ENCODE measurements at places on chromosomes 12 and 14.

DNA sequence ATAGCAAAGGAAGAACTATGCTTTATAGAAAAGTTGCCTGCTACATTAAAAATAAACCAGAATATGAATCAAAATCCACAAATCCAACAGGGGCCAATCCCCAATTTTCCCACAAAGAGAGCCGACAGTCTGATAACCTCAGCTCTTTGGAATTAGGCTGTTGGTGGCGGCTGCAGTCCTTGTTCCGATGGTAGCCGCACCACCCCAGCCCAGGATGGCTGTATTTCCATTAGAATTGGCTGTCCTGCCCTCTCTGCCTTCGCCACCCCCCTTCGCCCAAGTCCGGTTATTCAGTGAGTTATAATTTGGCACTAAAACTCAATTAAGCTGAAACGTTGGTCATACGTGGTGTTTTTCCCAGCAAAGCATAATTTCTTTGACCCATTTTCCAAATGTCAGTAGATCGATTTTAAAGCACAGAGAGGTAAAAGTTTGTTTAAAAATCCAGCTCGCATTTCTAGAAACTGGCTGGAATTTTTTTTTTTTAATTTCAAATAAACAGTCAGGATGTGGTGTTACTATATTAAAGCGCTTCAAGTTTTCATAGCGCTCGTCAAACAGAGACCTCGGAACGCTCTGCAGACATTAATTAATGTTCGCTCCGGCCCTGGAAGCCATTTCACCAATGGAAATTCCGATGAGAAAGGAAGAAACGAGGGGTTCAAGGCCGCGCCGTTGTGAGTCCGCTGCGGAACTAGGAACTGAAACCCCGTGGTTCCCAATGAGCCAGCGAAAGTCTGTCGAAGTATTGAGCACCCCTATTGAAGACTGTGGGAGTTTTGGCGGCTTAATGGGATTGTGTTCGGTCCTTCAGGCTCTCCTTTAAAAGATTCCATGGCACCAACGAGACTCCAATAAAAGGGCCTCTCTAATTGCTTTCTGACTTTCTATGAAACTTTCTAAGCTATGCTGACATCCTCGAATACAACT is 104.8 kb upstream of the DIO3 start:
- no peak for DNase-seq

DNA sequence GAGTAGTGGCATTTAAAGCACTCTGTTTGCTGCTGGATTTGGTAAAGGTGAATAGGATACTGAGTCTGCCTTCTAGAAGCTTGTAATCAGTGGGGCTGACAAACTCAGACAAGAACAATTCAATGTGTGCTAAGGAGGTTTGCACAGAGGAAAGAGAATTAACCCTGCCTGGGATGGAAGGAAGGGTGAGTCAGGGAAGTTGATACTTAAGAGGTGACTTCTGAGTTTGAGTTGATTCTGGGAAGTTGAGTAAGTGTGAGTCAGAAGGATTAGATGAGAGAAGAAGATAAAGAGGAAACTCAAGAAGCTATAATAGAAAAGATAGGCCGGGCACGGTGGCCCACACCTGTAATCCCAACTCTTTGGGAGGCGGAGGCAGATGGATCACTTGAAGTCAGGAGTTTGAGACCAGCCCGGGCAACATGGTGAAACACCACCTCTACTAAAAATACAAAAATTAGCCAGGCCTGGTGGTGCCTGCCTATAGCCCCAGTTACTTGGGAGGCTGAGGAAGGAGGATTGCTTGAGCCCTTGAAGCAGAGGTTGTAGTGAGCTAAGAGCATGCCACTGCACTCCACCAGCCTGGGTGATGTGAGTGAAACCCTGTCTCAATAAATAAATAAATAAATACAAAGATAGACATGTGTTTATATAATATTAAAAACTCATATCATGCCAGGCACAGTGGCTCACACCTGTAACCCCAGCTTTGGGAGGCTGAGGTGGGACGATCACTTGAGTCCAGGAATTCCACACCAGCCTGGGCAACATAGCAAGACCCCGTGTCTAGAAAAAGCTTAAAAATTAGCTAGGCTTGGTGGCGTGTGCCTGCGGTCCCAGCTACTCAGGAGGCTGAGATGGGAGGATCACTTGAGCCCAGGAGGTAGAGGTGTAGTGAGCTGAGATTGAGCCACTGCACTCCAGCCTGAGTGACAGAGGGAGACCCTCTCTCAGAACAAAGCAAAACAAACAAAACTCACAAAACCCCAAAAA is 126.8 kb upstream of the CPM start:
- no peak for DNase-seq

DNA sequence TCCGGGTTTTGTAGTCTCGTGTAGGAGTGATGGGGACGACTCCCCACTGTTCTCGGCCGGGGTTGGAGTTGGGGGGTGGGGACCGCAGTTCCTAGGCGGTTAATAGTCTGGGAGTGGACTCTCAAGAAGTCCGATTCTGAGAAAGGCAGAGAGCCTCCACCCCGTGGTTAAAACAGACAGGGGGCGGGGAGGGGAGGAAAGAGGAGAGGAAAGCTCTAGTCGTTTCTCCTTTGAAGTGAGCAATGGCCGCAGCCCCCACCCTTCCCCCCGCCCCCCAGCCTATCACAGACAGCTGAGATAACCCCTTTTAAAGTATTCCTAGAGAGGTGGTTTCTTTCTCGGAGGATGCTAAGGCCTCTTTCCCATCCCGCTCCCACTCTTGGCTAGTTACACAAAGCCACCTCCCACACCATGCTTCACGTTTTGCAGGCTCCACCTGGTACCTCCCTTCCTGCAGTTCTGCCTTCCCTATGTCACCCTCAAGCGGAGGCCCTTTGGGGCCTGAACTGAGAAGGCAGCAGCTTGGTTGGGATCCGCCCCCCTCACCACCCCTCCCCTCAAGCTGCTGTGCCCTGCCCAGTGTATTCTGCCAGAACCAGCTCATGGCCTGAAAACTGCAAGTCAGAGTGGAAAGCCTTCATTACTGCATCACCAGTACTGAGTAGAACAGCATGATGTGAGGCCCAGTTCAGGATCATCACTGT is 853 bp downstream of the USP5 start:
- peak; percentile 63 for DNase-seq

- DNase-seq, result no peak
These were observed 24.3 kb downstream of the DDX24 start for GRCh38 chr14:94056579-94057308.

DNA sequence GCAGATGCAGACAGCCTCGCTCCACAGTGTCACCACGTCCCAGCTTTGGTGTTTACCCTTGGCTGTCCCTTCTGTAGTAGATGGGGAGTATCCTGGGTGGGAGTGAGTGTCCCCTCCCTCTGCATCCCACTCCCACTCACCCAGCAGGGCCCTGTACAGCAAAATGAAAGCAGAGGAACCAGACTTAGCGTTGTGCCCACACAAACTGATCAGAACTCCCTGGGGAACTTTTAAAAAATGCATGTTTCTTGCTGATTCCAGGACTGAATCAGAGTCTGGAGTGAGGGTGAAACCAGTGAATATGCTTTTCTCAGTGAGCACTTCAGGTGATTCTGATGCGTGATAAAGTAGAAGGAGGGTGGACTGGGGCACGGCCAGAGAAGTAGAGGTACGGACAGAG is 2.9 kb downstream of the ACVRL1 start:
- DNase-seq, result no peak

- DNase-seq, result no peak
These were observed 127.0 kb downstream of the ADCK1 start for GRCh38 chr14:77926942-77927341.

DNA sequence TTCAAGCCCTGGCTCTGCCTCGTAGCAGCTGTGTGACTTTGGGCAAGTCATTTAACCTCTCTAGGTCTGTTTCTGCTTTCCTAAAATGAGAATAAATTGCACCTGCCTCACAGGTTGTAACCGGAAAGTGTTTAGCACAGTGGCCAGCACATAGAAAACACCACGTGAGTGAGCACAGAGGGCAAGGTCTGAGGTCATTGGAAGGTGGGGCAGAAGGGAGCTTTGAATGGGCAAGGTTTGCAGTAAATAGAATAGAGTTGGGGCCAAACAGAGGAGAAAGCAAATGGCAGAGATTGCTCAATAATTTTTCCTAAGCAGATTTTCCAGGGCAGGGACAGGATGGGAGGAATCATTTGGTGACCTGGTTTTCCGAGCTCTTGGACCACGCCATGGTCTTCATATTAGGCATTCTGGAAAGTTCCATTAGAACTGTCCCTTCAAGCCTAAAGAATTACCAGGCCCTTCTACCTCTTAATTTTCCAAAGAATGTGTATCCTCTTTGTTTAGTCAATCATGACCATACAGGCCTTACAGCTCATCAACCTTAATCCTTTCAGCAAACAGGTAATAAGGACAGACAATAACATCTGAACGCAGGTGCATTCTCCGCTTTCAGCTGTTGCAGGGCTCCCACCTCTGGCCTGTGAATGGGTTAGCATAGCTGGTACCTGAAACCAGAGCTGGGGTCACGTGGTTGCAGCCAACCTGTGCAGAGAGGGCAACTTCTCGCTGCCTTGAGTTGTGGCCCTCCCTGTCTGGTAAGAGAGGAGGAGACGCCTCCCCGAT is 53.8 kb downstream of the VWF start:
- no peak for DNase-seq

- no peak for DNase-seq
These were observed 1.7 kb downstream of the AJUBA start for GRCh38 chr14:22980672-22981089.

GRCh38 chr12:64894827-64895475 is 70.5 kb downstream of the TBC1D30 start:
- DNase-seq, result no peak

- DNase-seq, result no peak
These were observed 4.6 kb upstream of the CEP128 start for GRCh38 chr14:80946187-80946586.

Measured in dorsolateral prefrontal cortex (tissue), 122 donors.